ENCODE measurements at places on chromosomes 5 and 9.

- DNase-seq = no peak
Measured at GRCh38 chr9:124302921-124303320, 45.2 kb downstream of the NEK6 start.

DNA sequence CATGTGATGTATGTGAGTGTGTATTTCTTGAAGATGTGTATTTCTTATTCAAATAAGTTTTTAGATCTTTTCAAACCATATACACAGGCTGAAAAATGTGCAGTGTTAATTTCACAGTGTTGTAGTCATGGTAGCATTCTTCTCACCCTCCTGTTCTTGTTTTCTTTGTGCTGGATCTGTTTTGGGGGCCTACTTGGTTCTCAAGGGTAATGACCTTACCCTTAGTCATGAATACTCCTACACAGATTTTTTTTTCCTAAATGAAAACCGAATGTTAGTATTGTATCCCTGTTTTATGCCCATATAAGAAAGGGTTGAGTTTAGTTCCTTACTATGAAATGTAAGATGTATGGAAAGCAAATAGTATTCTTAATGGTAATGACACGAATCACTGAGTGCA is 88.0 kb downstream of the SLC44A1 start:
- DNase-seq = no peak

DNA sequence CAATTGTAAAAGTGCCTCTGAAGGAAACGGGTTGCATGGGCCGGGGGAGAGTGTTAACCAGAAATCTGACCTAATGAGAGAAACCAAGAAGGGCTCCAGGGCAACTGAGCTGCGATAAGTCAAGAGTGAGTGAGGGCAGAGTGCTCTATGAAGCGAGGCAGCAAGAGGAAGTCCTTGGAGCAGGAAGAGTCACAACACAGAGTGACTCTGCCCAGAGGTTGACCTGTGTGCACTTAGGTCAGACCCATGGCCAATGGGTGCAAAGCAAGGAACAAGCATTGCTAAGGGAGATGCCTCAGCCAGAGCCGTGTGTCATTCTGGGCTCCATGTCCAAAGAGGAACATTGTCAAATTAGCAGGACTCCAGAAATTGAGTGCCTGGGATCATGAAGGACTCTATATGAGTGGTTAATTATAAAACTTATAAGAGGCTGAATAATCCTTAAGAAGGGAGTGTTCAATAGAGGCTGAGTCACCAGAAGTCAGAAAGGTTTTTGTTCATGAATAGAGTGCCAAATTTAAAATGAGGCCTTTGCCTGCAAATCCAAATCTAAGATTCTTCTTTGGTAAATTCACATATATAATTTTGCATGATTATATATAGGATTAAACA is 438.5 kb downstream of the MED10 start:
- no peak for DNase-seq

DNA sequence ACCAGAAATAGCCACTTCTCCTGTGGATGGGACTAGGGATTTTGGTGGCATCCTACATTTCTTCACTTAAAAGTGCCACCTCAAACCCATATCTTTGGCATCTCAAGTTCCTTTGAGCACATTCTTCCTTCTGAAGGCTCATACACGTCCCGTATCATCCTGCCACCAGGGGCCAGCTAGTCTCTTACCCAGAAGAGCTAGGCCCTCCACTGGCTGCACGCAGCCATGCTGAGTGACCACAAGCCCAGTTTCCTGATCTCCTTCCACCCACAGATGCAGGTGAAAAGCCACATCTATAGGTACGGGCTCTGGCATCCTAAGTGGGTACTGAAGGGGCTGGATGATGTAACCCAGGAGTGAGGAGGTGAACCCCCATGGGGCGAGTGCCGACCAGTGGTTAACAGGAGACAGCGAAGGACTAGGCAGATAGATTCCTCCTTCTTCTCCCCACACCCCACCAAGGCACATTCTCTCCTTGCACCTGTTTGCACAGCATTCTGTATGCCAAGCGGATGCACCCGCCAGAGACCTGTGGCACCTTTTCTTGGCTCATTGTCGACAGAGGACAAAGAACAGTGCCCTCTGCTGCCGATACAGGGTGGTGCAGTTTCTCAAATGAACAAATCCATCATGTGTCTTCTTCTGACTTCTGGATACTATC is 14.4 kb upstream of the SCGB3A1 start:
- no peak for DNase-seq

DNA sequence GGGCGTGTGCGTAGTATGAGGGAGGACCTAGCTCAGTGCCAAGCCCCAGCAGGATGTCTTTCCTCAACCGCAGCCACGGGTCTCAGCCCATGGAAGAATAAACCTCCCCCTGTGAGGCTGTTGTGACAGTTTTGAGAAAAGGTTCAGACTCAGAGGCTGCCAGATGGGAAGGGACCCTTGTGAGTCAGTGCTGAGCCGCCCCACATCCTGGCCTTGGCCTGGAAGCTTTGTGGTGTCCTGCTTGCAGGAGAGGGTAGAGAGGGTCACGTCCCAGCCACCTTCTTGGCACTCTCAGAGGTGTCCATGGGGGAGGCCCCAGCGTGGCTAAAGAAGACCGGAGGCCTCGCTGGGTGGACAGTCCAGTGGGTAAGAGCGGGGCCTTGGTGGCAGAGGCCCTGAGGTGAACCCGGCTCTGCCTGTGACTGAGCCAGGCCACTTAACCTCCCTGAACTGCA is 2.8 kb downstream of the GRHPR start:
- DNase-seq = no peak

DNA sequence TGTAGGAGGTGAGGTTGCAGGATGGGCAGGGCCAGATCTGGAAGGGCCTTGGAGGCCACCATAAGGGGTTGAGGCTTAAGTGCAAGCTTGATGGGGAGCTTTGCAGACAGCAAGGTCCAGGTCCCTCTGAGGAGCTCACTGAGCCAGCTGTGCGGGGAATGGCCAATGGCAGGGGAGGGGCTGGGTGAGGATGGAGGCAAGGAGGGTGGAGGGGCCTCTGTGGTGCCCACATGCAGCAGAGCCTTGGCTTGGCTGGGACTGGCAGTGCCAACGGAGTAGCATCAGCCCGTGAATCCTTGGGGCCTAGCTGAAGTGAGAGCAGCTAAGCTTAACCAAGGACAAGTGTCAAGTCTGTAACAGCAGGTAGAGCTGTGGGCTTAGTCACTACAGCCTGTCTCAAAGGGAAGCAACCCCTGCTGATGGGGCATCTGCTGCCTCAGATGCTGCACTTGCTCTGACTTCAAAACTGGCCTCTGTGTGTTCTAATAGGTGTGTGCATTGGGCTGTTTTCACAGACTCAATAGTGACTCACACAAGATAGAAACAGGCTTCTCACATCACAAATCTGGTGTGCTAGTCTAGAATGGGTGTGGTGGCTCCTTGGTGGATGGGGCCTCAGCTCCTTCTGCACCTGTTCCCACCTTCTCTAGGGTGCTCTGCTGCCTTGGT is 16.3 kb downstream of the GALNT12 start:
- DNase-seq = no peak

DNA sequence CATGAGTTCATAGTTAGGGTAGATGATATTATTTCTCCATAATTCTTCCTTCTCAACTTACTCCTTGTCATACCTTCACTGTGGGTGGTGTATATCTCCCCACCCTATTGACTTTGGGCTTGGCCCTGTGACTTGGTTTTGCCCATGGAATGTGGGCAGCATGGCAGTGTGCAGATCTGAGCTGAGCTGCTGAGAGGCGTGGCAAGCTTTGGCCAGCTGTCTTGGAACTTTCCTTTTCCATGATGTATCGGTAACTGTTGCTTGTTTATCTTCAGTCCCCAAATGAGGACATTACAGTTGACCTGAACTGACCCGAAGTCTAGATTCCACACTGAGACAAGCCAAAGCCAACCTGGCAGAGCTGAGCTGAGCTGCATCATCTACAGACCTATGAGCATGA is 70.4 kb downstream of the RALGPS1 start:
- DNase-seq = no peak

DNA sequence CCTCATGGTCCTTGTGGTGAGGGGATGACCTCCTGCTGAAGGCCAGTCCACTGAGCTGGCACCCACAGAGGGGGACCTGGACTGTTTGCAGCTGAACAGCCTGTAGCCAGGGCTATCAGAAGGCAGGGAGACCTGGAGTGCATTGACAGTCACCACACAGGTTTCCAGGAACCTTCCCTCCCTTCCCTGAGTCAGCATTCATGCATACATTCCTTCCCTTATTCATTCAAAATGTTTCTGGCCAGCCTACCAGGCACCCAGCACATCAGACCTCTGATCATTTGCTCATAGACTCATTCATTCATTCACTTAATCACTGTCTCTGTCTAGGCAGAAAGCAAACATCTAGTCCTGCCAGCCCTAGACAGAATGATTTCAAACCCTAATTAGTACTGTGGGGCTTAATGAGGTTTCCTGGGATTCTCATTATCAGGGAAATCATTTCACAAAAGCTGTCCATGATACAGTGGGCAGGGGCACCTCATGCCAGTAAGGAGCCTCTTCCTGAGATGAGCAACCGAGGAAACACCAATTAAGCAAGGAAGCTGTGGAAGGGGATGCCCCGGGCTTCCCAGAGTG is 110.1 kb upstream of the PPP1R26 start:
- no peak for DNase-seq

DNA sequence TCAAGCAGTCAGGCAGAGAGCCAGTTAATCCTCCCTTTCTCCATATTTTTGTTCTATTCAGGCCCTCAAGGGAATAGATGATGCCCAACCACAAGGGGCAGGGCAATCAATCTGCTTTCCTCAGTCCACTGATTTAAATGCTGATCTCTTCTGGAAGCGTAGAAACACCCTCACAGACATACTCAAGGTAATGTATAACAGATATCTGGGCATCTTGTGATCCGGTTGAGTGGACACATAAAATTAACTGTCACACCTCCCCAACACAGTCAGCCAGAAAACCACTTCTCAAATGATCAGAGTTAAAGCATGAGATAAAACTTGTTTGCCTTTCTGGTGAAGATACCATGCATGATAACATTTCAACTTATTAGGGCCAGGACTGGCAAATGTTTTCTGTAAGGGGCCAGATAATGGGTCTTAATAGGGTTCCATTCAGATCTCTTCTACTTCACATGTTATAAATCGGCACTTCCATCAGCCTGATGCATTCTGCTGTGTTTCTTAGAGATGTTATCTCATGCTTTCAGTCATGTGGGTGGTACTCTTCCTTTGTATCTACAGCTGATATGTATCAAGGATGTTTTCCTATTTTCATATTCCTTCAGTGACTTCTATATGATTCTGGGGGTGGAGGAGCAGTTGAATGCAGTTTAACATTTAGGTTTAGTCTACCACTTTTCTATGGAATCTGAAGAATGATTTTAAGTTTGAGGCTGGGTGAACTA is 58.9 kb upstream of the CNTLN start:
- no peak for DNase-seq

Measured in right renal pelvis (tissue), 4 donors.